ENCODE measurements at places on chromosomes 16 and 17.

DNA sequence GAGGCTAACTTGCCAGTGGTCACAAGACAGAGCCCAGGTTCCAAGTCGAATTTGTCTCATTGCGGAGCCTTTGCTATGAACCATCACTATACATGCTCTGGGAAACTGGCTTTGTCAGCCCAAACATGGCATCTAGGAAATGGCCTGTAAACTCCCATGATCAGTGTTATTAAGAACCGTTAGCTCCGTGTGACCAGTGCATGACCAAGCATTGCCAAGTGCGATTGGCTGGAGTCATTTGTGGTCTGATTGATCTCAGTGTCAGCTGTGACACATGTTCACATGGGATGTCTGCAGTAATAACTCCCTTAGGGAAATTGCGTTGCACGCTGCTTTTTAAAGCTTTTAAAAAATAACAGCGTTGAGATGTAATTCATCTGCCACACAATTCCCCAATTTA, 18.6 kb upstream of the CDH3 start:
- DNase-seq: no peak

DNA sequence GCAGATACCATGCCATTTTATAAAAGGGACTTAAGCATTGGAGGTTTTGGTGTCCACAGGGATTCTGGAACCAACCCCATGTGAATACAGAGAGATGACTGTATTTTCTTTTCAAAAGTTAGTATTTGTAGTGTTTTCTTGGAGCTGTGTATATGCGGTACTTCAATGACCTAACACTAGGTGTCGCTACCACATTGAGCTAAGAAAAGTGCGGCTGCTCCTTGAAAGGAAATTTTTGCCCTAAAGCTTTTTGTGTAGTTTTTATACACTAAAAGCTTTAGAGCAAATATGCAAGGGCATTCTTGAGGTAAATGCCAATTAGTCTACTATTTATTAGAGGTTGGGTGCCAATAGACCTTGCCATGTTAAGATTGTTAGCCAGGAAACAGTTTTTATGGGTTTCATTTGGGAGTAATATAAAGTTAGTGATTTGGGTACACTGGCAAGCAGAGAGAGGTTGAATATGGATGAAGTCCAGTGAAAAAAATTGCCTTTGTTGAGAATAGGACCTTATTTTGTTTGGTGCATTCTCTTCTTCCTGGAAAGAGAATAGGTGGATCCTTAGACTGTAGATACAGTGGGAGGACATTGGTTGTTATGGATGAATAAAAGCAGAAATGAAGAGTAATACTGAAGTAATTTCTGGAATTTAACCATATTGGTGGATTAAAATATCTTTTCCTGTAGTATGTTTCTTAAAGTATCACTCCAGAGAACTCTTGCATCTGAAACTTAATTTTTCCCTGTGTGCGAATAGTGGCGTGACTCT, 43.3 kb downstream of the BCAS3 start:
- no peak for DNase-seq

- peak; percentile 77 for DNase-seq
These were observed 65.5 kb upstream of the CREBBP start for GRCh38 chr16:3945751-3946603.

DNA sequence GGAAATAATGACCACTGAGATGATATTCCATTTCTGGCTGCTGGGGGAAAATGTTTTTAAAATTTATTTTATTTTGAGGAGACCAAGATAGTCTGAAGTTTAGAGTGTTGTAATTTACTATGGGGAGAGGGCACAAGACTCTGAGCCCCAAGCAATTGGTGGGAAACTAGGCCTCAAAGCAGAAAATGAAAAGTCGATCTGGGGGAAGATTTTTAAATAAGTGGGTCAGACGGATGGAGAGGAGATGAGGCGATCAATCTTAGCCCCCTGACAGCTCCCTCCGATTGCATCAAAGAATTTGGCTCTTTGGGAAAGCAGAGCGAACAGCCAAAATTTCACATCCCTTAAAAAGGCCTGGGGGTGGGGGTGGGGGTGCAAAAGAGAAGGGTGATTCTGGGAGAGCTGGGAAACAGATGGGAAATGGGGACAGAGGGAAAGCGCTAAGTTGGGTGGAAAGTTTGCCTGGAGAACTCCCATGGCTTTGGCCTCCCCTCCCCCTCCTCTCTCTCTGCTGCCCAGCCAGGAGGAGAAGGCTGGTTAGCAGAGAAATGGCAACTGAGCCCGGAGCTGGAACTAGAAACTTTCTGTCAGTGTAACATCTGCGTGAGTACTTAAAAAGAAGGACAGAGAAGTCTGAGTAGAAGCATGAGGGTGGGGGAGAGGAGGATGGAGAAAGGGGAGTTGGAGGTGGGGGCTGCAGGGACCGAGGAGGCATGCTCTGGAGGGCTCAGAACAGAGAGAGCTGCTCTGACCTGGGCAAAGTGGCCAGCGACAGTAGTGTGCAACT, 1.4 kb upstream of the HOXB2 start:
- no peak for DNase-seq

- peak; percentile 27 for DNase-seq
These were observed 14.3 kb upstream of the SRCIN1 start for GRCh38 chr17:38619937-38620550.
